Activated CD8-positive, alpha-beta memory T cell treated with anti-CD3 and anti-CD28 coated beads, Interleukin-2, amount 10 ng/mL, durations not matched to agents 7 days and 5 days (primary cell): ENCODE measurements at places on chromosomes 11 and 22. TPM values are rescaled to one million over a fixed set of nuclear protein-coding genes. Genes with fewer than 3 reads are reported as not detected.

The SLC15A3 gene
- 0.96 TPM for total RNA-seq

The KLHDC7B gene
- 12.0 TPM for total RNA-seq

The OR2AT4 gene
- total RNA-seq: not detected

DNA sequence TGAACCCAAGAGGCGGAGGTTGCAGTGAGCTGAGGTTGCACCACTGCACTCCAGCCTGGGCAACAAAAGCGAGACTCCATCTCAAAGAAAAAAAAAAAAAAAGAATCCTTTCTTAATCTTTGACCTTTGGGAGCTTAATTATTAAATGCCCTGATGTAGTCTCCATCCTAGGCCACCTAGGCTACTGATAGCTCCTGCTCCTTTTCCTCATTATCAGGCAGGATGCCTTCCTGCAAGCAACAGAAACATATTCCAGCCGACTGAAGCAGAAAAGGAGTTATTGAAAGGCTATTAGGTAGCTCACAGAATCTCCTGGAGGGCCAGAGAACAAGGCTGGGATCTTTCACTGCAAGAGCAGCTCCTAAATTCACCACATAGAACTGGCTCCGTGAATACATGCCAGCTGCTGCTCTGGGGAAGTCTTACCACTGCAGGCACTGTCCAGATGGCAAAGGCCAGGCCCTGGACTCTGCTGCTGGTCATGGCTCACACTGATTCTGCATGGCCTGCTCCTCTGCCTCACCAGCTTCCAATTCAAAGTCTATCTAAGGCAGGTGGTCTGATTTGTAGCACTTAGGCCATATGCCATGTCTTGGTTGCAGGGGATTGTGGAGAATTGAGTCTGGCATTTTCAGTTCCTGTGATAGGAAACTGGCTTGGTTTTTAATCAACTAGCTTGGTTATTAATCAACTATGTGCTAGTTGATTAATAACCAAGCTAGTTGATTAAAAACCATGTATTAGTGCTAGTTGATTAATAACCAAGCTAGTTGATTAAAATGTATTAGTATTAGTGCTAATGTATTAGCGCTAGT, 26.0 kb upstream of the POLD3 start:
- H3K4me3 ChIP-seq: no peak overlapping the region
- peaks cover 7% of the 10 kb centered on the region for H3K27me3 ChIP-seq
- no peaks in the 10 kb centered on the region for H3K4me1 ChIP-seq
- no peak for DNase-seq
- H3K36me3 ChIP-seq: no peaks in the 10 kb centered on the region

DNA sequence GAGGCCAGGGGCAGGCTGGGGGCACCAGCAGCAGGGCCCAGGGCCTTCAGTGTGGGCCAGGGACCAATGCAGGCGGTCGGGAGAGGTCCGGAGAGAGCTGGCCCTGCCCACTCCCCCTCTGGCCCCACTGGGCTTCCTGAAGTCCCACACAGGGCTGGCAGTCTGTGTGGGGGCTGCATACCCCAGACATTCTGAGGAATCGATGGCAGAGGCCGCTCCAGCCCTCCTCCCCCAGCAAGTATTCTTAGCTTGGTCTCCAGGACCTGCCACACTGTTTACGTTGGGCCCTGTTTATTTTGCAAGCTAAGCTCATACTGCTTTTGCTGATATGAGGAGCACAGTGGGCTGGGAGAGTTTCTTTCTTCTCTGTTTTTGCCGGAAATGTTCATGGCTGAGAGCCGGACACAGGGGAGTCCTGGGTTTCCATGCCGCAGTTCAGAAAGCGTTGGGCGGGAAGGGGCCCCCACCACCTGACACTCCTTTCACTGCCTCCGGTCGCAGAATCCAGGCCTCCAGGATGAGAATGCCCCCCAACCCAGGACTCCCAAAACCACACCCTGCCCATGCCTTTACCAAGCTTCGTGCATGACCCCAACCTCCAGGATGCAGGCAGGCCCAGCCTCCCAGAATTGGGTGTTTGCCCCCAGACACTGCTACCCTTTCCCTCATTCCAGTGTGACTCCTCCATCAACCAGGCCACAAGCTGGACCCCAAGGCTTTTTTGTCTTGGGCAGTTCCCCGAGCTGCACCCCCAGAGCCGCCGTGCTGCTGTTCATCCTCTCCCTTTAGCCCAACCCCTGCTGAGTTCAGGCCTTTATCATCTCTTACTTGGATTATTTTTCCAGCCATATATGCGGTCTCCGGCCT, 81.8 kb upstream of the KCNQ1OT1 start:
- no peak overlapping the region for H3K27ac ChIP-seq
- H3K36me3 ChIP-seq: no peaks in the 10 kb centered on the region
- DNase-seq: peak; percentile 26
- H3K4me1 ChIP-seq: no peaks in the 10 kb centered on the region
- H3K4me3 ChIP-seq: no peak overlapping the region

DNA sequence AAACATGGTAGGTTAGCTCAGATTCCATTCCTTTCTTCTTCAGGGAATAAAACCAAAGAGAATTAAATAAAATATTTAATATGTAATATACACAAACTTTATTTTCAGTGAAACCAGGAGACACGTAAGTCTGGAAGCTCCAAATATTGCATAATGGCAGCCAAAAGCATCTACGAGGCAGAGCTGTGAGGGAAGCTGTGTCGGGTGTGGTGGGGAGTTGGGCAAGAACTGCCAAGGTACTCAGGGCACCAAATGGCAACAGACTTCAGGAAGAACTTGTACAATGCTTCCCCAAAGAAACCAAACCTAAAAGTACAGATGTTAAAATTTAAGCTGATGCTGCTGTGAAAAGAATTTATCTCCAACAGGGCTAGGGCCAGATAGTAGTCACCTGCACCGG, 47.5 kb upstream of the C11orf87 start:
- H3K4me3 ChIP-seq: no peak overlapping the region
- H3K27me3 ChIP-seq: no peaks in the 10 kb centered on the region
- H3K27ac ChIP-seq: no peak overlapping the region
- no peak for DNase-seq
- no peaks in the 10 kb centered on the region for H3K4me1 ChIP-seq
